ENCODE measurements at places on chromosomes 4 and X.

GRCh38 chr4:93466446-93466845, 362.1 kb upstream of the ATOH1 start:
- no peak for DNase-seq

- peak; percentile 58 for DNase-seq
These were observed 40.6 kb downstream of the HADH start for GRCh38 chr4:108030332-108030731.

GRCh38 chr4:173426064-173426463, 27.1 kb upstream of the SCRG1 start:
- DNase-seq = no peak

DNA sequence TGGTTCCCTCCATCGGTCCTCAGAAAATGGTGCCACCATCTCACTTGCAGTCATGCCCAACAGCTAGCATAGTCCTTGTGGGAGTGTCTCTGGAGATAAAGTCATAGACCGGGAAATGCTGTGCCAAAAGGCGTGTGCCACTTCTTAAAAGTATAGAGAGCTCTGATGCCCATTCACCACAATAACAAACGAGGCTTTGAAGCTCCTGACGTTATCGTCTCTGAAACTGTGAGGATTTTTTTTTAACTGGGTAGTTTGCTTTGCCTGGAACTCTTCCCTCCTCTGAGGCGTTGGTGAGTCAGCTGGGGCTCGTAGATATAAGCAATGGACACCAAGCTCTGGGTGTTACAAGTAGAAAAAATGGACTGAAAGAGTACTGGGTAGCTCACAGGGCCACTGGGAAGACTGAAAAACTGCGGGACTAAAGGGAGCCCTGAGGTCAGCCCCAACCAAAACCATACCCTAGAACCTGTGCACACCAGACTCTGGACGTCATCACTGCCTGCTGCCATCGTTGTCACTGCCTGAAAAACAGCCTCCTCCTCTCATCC, 89.4 kb upstream of the TRIM2 start:
- no peak for DNase-seq

GRCh38 chrX:94511564-94511963, 837.6 kb downstream of the FAM133A start:
- DNase-seq = no peak

DNA sequence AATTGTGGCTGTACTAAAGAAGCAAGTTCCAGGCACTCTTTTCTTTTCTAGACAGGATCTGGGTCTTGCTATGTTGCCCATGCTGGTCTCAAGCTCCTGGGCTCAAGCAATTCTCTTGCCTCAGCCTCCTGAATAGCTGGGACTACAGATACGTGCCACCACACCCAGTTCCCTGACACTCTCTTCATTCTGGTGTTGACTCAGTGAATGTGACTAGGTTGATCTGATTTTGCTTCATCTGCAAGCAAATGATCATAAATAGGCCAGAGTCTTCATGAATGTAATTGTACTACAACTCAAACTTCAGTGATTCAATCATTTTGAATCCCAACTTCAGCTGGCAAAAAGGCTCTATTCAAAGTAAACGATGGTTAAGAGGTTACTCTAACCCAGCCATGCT, 78.5 kb downstream of the APBB2 start:
- no peak for DNase-seq

DNA sequence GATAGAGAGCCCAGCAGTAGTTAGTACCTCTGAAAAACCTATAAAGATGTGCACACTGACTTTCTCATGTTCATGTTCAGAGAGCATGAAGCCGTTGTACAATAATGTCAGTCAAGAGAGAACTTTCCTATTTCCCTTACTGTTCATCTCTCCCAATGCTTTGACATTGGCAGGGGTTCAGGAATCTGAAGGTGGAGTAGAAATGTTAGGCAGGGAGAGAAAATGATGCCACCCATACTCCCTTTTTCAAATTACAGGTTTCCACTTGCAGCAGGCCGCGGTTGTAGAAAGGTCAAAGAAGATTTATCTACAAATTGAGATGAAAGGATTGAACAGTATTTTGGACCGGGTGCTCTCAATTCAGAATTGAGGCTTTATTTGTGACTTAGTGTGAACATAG, 84.3 kb downstream of the DCAF8L2 start:
- no peak for DNase-seq

- DNase-seq = no peak
These were observed 228.1 kb upstream of the ANXA3 start for GRCh38 chr4:78323439-78323838.

GRCh38 chrX:120001787-120002186, 58.2 kb upstream of the NKAP start:
- no peak for DNase-seq

DNA sequence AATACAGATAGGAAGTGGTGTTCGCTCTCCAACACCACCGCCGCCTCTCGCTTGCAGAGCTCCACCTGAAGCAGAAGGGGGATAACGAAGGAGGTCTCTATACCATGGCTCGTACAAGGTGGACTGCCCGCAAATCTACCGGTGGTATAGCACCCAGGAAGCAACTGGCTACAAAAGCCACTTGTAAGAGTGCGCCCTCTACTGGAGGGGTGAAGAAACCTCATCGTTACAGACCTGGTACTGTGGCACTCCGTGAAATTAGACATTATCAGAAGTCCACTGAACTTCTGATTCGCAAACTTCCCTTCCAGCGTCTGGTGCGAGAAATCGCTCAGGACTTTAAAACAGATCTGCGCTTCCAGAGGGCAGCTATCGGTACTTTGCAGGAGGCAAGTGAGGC, 5.2 kb upstream of the BMP15 start:
- no peak for DNase-seq

DNA sequence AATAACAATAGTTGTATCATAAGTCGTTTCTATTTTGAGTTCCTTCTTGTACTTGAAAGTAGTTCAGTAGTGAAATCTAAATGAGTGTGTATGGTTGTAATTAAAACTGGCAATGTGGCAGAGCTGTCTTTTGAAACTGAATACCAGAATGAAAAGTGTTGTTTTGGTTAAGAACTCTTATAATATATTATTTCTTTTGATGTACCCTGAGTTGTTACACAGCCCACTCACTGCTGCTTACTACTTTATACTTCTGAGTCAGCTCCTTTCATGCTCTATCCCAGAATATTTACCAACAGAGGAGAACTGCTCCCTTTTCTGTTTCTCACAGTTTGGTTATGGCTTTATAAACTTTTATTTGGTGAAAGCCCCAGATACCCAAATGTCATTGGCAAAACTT, 28.8 kb downstream of the FAM199X start:
- DNase-seq = no peak

DNA sequence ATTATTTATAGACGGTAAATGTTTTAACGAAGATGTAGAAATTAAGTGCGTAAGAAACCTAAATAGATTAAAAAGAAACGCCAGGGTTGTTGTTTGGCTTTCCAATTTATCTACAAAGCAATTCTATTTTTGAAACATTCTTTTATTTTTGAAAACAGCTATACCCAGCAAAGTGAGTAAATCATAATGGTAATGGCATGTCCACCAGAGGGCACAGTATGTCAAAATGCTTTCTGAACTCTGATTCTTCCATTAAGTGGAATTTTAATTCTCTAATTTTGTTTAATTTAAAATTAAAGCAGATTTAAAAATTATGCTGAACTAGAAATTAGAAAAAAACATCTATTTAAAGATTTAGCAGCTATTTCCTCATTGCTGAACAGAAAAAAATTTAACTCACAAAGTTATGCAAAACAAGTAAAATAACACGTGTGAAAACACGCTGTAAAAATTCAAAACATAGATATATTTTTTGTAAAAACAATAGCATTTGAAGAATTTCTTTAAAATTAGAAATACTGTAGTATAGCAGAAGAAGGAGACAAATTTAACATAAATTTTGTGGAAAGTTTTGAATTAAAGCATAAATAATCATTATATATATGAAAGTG, 26.5 kb downstream of the RASSF6 start:
- no peak for DNase-seq

DNA sequence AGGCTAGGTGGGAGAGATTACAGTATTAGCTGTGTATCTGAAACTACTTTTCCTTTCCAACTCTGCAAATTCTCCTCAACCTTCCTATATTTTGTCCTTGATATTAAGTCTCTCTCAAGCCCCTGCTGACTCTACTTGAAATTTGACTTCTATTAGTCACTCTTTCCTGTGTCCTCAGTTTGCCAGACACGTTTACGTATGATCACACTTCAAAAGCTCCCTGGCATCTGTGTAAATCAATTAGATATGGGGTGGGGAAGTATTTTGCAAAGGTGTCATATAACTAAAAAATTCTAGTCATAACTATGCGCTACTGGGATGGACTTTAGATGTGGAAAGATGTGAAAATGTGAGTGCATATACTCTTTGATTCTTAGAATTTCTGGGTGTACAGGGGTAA, 67.4 kb upstream of the ARHGAP24 start:
- DNase-seq = no peak

GRCh38 chrX:53716328-53717088, 30.0 kb upstream of the HUWE1 start:
- peak; percentile 37 for DNase-seq

GRCh38 chrX:14903891-14904290, 30.7 kb downstream of the MOSPD2 start:
- no peak for DNase-seq

- DNase-seq = no peak
These were observed 607.9 kb downstream of the ANKRD50 start for GRCh38 chr4:124104628-124105027.

- DNase-seq = no peak
These were observed 57.9 kb downstream of the DKK2 start for GRCh38 chr4:106978046-106978774.

DNA sequence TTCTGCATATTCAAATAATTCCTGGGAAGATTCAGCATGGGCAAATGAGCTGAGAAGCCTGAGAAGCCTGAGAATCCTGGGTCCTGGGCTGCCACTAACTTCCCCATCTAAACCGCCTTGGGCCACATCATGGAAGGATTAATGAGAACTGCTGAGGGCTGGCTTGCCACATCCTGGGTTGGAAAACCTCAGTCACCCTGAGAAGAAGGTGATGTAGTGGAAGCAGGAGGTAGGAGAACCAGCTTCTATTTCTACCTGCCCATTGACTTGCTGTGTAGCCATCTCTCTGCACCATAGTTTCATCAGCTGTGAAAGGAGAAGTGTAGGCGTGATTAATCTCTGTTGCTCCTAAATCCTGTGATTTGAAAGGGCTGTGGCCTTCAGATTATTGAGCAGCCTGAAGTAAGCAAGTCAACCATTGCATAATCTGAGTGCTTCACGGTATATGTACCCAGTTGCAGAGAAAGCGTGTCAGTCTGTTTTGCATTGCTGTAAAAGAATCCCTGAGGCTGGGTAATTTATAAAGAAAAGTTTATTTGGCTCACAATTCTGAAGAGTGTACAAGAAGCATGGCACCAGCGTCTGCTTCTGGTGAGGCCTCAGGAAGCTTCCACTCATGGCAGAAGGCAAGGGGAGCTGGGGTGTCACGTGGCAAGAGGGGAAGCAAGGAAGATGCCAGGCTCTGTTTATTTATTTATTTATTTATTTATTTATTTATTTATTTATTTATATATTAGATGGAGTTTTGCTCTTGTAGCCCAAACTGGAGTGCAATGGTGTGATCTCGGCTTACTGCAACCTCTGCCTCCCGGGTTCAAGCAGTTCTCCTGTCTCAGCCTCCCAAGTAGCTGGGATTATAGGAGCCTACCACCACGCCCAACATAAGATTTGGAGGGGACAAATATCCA, 140.9 kb upstream of the ATP6AP2 start:
- DNase-seq = no peak

- DNase-seq = no peak
These were observed 11.4 kb downstream of the FTSJ1 start for GRCh38 chrX:48487362-48487798.

GRCh38 chr4:108342325-108342970, 173.7 kb upstream of the LEF1 start:
- no peak for DNase-seq

DNA sequence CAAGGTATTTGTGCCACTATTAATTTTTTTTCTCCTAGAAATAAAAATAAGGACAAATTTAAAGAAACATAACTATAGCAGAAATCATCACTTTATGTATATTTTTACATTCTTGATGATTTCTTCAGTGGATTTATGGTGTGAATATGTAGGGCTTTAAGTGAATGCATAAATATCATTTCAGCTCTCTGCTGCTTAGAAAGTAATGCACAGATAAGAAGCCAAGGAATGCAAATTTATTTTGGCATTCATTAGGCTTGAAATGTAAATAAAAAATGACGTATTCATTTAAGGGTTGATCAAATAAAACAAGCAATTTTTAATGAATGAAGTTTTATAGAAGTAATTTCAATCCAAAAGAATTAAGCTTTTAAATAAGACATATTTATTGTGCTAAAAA, 66.3 kb downstream of the NFKB1 start:
- no peak for DNase-seq

- DNase-seq = no peak
These were observed 59.8 kb downstream of the MRPL1 start for GRCh38 chr4:77922158-77923094.

GRCh38 chr4:164892018-164892417, 15.0 kb downstream of the APELA start:
- DNase-seq = no peak

DNA sequence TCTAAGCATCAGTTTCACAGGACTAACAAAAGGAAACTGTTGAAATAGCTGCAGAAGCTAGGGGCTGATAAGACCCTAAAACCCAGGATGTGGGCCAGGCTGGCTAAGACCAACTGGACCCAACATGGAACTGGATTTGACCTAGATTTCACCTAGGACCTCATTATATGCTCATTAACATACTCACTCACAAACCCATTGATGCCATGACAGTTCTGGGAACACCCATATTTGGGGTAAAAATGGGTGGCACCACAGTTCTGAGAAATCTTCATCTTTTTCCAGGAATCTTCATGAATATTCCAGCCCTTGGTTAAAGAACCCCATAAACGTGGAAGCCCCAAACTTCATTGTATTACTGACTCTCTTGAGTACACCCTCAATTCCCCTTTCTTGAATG, 41.1 kb downstream of the HSD17B13 start:
- no peak for DNase-seq

DNA sequence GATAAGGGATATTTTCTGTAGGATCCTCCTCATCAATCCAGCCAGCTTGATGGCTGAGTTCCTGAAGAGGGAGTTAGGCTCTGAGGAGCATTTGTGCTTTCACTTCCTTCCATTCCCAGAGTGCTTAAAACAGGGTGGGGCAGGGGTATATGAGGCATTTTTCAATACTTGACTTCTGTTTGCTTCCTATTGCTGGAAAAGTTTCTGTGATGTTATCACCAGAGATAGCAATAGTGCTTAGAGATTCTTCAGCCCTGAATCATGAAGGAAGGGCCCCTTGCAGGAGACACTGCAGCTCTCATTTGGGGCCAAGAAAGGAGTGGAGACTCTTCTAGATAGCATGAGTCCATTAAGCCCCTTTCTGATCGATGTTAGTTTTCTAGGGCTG, 166.7 kb upstream of the RPS6KA3 start:
- no peak for DNase-seq

DNA sequence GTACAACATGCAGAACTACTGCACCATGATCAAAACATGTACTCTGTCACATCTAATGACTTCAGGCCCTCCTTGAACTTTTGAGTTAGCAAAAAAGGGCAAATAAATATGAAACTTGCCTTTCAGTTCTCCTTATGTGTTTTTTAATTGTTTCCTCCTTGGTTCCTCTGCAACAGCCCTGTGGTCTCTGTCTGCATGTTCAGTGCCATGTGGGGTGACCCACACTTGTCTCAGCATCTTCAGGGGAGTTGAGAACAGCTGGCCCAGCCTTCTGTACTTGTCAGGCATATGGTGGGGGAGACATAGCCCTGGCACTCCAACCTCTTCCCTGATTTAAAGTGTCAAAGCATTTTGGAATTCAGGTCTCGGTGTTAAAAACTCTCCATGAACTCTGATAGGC, 188.0 kb upstream of the PGRMC2 start:
- DNase-seq = no peak

Data from stimulated activated CD8-positive, alpha-beta memory T cell treated with anti-CD3 and anti-CD28 coated beads, Interleukin-7, amount 100 ng/mL, for 48 hours (primary cell).